Activated T-helper 17 cell treated with anti-CD3 and anti-CD28 coated beads, Interleukin-2, amount 50 U/mL, for 72 hours (primary cell): ENCODE measurements at places on chromosomes 12 and 14. TPM values are rescaled to one million over a fixed set of nuclear protein-coding genes. Genes with fewer than 3 reads are reported as not detected.

DNA sequence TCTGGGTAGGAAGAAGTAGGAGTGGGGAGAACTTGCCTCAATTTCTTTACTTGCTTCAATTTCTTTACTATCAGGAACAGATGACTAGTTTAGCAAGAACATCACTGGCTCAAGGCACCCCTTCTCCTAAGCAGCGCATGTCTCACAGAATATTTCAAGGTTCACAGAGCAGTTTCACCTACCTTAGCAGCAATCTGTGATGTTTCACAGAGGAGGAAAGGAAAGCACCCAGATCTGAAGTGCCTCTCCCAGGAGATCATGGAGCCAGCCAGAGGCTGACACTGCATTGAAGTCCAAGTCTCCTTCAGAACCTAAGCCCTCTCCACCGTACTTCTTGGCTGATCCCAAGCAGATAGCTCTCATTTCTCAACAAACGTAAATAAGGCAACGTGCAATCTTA, 118.7 kb upstream of the PCED1B start:
- ATAC-seq, result no peak

Gene NUDT14
- 17.9 TPM for total RNA-seq

GRCh38 chr12:120167529-120168095, 26.9 kb downstream of the GCN1 start:
- ATAC-seq, result no peak

GRCh38 chr12:64385468-64385867, 5.1 kb downstream of the C12orf56 start:
- ATAC-seq, result peak; percentile 95

DNA sequence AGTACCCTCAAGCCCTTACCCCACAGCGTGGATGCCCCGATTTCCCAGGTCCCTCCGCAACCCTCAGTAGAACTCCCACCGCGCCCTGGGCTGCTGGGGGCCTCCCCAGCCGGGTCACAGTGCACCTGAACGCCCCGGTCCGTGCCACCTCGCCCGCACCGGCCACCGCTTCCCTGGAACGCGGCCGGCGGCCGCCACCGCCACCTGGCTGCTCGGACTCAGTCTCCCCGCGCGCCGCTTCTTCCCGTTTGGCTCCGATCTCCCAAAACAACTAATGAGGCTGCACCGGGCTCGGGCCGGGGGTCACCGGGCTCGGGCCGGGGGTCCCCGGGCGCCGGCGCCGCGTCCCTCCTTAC, 1.0 kb downstream of the ITPK1 start:
- ATAC-seq, result no peak

Gene LRFN5
- not detected for total RNA-seq

Gene EML5
- total RNA-seq, result 2.6 TPM

Gene KRT80
- total RNA-seq, result not detected

DNA sequence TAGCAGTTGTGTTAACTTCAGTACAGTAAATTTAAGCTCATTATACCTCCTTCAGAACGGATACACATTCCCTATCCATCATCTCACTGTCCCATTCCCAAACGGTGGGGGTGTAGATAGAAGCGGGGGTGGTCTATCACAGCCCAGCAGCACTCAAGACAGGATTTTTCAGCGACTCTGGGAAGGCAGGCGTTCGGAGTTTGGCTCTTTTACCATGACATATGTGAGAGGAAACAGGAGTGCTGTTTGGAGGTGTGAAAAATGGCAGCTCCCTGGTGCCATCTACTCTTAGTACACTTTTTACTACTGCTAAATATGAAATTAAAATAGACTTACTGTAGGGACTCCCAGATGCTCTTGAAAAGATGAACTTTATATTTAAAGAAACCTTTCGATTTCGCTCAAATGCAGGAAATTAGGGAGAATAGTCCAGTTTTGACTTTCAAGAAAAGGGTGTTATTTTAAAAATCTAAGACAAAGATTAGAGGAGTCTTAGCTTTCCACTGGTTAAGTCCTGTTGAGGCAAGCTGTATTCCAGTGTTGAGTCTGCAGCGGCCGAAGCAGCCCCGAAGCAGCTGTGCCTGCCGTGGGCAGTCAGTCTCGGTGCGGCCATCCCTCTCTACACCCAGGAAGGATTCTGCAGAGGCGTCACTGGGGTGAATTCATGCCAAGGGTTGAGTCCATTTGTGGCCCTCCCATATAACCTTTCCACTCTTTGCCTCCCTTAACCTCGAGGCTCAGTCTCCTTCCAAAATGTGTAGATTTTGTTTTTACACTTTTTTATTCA, 42.1 kb downstream of the KCNMB4 start:
- ATAC-seq, result no peak

GRCh38 chr12:125029761-125030358, 35.4 kb upstream of the AACS start:
- no peak for ATAC-seq

Gene ACOT6
- not detected for total RNA-seq

- no peak for ATAC-seq
Observed at GRCh38 chr12:97299847-97300246, 162.8 kb upstream of the RMST start.

DNA sequence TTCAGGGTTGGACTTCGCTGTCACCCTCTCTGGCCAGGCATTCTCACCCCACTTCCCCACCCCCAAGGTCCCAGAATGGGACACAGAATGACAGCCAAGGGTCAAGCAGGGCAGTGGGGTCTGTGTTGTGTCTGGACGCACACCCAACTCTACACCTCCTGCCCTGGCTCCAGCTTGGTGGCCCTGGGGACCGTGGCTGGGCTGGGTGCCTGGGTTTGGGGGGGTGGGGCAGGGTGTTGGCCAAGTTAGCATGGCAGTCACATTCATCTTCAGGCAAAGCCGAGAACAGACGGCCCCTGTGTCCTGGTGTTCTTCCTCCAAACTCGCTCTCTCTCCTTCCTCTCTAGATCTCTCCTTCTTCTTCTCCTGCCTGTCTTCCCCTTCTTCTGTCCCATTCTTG, 5.6 kb downstream of the LRP1 start:
- no peak for ATAC-seq

Gene CLEC1B
- total RNA-seq, result not detected

GRCh38 chr14:44438936-44439335, 68.1 kb downstream of the FSCB start:
- no peak for ATAC-seq

DNA sequence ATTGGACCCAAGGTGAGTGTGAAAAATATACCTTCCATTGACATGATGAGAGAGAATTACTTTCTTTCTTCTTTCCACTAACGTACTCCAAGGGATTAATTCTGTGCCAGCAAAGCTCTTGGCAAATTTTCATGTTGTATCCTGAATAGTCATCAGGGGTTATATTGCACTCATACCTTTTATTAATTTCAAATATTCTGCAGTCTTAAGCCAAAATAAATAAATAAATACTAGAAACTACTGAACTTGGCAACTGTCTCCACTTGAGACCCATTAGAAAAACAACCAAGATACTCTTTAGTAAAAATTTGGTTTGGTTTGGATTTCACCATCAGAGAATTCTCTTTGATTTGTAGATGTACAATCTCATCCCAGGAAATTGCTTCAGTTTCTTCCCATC, 22.1 kb upstream of the CLEC14A start:
- no peak for ATAC-seq

- ATAC-seq, result peak; percentile 45
Observed at GRCh38 chr12:55927588-55928502, at the start of gene PYM1. PYM1 (minus strand) TSS chr12:55927894; CDS start chr12:55927761, 133 bp downstream.

DNA sequence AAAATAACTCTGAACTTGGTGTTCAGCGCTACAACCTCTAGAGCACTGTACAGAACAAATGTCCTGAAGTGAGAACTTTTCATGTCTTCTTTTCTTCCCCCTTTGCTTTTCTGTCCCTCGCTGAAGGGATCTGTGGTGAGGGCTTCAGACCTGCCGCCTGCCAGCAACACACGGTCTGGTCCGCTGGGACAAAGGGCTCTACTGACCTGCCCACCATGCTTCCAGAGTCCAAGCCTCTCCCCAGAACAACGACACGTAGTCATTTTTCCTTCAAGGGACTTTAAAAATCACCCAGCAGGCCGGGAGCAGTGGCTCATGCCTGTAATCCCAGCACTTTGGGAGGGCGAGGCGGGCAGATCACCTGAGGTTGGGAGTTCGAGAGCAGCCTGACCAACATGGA, 140.4 kb downstream of the EFCAB11 start:
- no peak for ATAC-seq

DNA sequence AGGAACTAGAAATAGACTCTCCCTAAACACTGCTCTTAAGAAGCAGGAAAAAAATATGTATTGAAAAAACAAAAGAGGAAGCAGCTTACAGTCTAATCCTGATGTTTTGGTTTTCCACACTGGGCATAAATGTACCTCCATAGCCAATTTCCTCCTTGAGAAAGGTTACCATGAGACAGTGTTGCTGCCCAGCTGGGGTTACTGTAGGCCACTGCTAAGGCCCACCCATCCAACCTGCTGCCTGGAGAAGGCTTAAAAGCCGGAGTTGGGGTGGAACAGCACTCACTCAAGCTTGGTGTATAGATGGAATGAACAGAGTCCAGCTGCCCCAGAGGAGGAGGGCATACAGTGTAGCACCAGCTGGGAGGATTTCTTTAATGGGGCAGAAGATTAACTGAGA, 41.1 kb downstream of the ERG28 start:
- ATAC-seq, result no peak

GRCh38 chr14:22718091-22718490, 48.4 kb upstream of the OXA1L start:
- peak; percentile 23 for ATAC-seq

GRCh38 chr14:68612049-68612448, 180.8 kb downstream of the ZFP36L1 start:
- ATAC-seq, result no peak

DNA sequence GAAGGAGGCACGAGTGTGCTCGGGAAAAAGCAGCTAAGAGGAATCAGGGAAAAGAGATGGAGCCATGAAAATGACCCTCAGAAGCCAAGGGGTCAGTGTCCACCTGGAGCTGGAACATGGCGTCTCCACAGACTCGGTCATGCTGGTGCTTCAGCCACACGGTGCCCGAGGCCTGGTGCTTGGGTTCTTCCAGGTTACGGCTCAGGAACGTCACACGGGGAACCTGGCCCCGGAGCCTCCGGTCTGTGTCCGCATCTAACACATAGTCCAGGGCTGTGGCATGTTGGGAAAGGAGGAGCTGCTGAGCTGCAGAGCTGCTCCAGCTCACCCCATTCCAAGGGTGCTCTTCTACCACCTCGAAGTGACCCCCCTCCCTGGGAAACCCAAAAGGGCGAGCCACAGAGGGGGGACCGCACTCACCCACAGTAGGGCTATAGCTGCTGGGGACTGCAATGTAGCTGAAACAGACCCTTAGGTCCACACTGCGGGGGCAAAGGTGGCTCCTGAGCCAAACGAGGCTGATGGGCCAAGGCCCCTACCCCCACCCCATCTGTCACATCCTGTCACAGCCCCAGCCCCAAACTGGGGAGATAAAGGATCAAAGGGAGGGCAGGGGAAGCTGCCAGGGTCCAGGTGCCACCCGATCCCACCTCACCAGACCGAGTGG, 10.8 kb downstream of the ITGA7 start:
- no peak for ATAC-seq

- no peak for ATAC-seq
Observed at GRCh38 chr12:117564881-117565280, 203.5 kb upstream of the NOS1 start.

GRCh38 chr12:5506821-5507231, 74.9 kb downstream of the NTF3 start:
- no peak for ATAC-seq

DNA sequence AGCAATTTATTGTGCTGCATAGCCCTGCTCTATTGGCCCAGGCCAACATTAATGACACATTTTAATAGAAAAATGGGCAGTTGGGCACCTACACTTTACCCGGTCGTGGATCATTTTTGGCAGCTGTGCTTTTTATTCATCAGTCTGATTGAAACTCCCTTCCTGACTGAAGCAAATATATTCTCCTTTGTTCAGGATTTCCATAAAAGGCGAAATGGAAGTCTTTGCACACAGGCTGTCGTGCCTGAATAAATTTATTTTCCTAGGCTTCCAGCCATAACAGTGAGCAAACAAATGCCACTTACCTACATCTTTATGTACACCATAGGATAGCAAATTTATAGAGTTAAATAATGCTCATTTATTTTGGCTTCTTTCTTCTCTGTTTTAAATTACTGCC, 480.7 kb upstream of the DCN start:
- ATAC-seq, result no peak

Gene SEL1L
- total RNA-seq, result 58.7 TPM

DNA sequence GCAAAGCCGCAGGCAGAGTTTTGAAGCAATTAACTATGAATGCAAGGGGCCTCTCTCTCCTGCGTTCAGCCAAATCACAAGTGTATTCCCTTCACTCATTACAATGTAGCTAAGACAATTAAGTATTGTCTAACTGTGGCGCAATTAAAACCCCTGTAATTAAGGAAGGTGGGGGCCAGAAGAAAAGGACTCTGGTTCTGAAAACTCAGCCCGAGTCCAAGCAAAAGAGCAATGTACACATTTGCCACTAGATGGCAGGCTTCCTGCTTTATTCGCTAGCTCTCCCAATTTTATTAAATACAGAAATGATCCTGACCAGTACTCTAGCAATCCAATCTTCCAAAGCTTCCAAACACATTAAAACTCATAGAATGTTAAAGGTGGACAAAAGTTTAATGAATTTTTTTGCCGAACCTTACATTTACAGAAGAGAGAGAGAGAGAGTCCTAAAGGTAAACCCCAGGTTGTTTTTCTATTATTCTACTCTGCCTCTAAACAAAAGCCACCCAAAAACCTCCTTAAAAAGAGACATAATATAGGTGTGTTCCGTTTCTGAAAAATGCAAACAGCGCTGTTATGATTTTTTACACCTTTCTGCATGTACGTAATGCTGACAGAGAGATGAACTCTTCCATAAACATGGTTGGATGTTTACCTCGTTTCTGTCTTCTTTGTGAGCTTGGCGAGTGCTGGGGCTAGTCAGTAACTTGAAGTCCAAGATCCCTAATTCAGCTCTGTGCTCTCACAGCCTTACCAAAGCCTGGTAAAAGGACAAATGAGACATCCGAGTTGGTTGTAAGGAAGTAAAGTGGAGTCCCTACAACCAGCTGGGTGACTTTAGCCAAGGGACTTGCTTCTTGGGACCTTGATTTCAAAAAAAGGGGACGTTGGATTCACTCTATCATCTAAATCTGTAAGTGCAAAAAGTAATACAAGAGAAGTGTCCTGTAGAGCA, 50.9 kb upstream of the VASH1 start:
- no peak for ATAC-seq

Gene TRHDE
- total RNA-seq, result not detected

GRCh38 chr12:13465635-13466034, 269.1 kb downstream of the EMP1 start:
- no peak for ATAC-seq

Gene ZNF385A
- 0.48 TPM for total RNA-seq

DNA sequence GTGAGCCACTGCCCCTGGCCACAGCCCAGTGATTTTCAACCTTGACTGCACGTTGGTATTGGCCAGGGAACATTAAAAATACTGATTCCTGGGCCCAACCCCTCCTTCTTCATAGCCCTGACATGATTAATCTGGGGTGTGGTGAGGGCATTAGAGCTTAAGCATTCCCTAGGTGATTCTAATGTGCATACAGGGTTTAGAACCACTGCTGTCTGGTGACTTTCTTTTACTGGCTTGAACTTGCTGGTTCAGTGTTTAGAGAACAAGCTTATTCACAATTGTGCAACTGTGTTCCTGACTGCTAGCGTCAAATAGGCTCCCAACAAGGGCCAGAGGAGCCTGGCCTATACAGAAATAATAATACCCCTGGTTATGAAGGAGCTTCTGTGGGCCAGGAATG, 488.8 kb upstream of the CCDC196 start:
- no peak for ATAC-seq
